Activated CD8-positive, alpha-beta memory T cell treated with anti-CD3 and anti-CD28 coated beads for 1 hour (primary cell): ENCODE measurements at places on chromosomes 4 and X.

DNA sequence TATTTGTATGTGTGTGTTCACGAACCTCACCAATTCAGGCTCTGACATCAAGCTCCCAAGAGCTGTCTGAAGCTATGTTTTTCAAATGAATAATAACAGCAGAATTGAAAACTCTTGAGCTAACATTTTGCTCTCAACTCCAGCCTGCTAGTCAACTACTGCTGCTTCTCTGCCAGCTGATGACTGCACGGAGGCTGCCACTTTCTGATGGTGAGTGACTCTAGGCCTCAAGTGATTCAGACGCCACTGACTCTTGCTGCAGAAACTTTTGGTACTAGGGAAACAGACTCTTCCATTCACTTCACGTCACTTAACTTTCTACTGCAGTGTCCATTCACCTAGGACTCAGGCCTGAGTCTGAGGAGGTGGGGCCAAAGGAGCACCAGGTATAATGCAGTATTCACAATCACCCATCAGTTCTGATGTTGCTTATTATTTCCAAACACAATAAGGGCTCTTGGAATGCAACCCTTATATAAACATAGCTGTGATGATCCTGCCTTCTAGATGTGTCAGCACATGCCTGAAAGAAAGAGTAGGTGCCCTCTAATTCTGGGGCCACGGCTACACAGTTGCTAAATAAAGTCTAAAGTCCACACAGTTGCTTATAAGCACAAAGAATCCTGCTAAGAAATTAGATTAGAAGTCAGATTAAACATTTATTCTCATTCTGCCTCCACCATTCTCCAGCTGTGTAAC is 16.0 kb downstream of the PRDM8 start:
- DNase-seq, result no peak

DNA sequence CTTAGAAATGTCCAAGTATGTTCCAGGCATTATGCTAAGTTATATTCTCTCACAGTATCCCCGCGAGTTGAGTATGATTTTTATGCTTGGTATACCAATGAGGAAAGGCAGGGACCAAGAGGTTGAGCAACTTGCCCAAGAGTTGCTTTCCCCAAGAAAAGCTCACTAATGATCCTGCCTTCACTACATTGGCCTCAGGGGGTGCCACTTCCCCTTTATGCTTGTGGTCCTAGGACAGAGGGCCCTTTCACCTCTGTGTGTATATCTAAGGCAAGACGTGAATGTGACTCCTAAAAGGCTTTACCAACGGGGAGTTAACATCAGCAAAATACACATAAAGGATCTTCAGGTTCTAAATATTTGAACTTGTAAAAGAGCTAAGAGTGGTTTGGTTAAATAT is 164.4 kb upstream of the CPEB2 start:
- no peak for DNase-seq

GRCh38 chr4:2390784-2391421 is 27.5 kb downstream of the ZFYVE28 start:
- no peak for DNase-seq

- no peak for DNase-seq
Measured at GRCh38 chr4:55553441-55554201, 6.9 kb upstream of the CLOCK start.

- no peak for DNase-seq
Measured at GRCh38 chr4:55834086-55834795, 14.7 kb downstream of the EXOC1L start.

DNA sequence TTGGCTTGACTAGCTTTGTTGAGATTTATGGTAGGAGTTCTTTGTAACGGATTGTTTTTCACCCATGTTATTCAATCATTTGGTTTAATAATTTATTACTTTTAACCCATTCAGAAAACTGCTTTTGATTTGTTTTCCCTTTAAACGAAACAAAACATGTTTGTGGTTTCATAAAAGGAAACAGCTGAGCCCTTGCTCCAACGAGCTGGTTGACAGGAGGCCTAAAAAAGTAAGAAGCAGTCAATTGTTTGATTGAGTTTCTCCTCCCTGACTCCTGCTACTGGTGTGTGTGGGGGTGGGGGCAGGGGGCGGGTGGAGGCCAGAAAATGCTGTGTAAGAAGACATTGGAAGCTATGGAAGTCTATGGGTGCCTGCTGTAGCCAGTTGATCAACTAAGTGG is 102.8 kb downstream of the CHRDL1 start:
- DNase-seq, result no peak

DNA sequence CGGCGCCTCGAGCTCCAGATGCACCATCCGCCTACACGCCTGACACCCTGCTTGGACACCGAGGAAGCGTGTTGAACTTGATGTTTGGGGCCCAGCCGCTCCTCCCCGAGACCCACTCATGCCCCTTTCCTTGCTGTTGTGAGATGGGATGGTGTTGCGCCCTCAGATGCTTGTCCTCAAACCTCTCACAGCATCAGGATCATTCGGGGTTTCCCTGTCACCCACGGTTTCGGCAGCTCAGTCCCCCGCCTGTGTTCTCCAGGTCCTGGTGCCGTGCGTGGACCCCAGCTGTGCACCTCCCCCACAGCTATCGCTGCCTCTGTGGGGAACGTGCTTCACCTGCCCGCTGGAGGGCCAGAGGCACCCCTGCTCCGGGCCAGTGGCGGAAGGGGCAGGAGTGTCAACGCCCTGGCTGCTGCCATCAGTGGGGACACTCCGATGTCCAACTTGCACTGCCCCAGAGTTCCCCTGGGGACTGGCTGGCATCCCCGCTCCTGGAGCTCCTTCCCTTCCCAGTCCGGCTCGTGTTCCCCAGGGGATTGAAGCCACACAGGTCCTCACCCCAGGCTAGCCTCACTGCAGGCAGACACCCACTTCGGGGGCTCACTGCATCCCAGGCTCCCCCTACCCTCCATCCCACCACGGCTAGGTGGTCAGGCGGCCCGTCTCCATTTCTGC is 82.3 kb upstream of the ADRA2C start:
- DNase-seq, result no peak
